Activated CD8-positive, alpha-beta memory T cell treated with anti-CD3 and anti-CD28 coated beads, Interleukin-2, amount 10 ng/mL, durations not matched to agents 7 days and 5 days (primary cell): ENCODE measurements at places on chromosomes 4 and X. TPM values are rescaled to one million over a fixed set of nuclear protein-coding genes. Genes with fewer than 3 reads are reported as not detected.

The CENPVL1 gene
- total RNA-seq: not detected

The DOCK11 gene
- 57.1 TPM for total RNA-seq

The SPACA5 gene
- total RNA-seq: not detected

The KIAA0232 gene
- 19.8 TPM for total RNA-seq

The KLHL34 gene
- total RNA-seq: 0.15 TPM

The CLCN4 gene
- 0.16 TPM for total RNA-seq

The HSFX2 gene
- total RNA-seq: 0.53 TPM

The COQ2 gene
- total RNA-seq: 20.6 TPM

The CENPVL3 gene
- not detected for total RNA-seq

The SPANXD gene
- total RNA-seq: not detected

The GRIA2 gene
- total RNA-seq: not detected

The TBX22 gene
- not detected for total RNA-seq

The PFKFB1 gene
- total RNA-seq: 0.77 TPM

- no peak for DNase-seq
These were observed 19.8 kb downstream of the TMLHE start for GRCh38 chrX:155592981-155593380.

GRCh38 chrX:56089376-56089775, 142.8 kb upstream of the KLF8 start:
- no peak for DNase-seq

DNA sequence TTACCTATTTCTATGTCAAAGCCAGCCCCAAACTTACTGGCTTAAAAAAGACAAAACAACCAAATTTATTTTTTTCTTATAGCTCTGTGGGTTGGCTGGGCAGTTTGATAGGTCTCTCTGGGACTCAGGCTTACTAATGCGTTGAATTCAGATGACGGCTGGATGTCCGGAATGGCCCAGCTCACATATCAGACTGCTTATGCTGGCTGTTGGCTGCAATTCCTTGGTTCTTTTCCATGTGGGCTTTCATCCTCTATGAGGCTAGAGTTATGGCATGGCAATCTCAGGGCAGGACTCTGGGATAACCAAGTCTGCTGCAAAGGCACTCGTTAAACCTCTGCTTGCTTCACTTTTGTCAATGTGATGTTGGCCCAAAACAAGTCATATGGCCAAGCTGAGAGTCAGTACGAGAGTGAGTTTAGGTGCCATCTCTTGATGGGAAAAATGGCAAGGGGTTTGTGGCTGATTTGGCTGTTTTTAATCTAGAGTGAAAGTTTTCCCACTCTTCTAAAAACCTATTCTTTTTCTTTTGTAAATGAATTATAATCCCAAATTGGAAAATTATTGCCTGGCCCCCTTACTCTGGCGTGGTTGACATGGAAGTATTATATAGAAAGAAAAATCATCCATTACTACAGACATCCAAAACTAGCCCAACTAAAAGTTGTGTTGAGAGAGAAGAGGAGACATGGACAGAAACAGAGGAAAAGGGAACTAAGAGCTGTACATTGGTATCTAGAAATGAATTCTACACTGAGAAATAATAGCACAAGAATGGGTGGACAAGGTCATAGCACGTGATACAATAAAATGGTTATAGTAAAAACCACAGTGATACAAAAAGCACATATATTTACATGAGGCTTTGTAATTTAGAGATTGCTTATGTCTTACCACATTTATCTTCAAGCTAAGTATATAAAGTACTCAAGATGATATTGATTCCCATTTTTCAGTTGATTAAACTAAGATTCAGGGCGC, 6.6 kb downstream of the PRIMPOL start:
- DNase-seq: no peak

GRCh38 chr4:124037236-124037635, 640.6 kb downstream of the SPRY1 start:
- no peak for DNase-seq

DNA sequence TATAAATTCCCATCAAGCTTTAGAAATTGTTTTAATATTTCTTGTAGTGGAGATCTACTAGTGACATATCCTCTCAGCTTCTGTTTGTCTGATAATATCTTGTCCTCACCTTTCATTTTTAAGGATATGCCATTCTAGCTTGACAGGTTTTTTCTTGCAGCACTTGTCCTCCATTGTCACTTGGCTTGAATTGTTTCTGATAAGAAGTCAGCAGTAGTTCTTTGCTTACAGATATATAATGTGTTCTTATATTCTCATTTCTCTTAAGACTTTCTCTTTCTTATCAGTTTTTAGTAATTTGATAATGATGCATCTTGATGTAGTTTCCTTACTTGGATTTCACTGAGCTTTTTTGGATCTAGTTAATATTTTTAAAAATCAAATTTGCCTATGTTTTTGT, 120.6 kb upstream of the NUDT6 start:
- DNase-seq: no peak

GRCh38 chrX:107755721-107756120, 19.9 kb downstream of the TSC22D3 start:
- DNase-seq: no peak

DNA sequence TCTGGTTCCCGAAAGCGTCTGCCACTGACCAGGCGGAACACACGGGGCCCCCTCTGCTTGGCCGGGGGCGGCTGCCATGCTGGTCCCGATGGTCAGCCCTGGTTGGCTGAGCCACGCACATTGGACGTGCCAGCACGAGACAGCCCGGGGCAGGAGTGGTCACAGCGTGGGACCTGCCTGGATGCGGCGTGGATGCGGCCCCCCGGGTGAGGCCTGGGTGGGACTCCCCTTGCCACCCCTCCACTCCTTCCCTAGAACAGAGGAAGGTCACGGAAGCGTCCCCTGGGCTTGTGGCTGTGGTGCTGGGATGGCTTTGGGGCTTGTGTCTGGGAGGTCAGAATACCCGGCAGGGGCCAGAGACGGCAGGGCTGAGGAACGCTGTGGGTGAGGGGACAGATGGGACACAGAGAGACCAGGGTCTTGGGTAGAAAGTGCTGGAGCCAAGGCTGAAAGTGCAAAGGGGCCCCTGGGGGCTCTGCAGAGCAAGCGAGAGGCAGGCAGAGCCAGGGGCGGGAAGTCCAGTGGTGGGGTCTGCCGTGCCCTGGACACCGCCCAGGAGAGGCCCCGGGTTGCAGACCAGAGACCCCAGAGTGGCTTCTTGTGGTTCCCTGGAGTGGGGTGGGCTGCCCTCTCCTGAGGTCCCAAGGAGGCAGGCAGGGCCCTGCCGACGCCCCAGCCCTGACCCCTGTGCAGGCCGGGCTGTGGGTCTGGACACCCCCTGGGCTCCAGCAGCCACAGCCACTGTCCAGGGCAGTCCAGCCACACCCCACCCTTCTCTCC, 8.6 kb upstream of the CPLX1 start:
- no peak for DNase-seq

- DNase-seq: no peak
These were observed 8.2 kb downstream of the PAPSS1 start for GRCh38 chr4:107711831-107712230.

GRCh38 chrX:1483843-1484637, 31.3 kb upstream of the ASMTL start:
- DNase-seq: peak; percentile 40

DNA sequence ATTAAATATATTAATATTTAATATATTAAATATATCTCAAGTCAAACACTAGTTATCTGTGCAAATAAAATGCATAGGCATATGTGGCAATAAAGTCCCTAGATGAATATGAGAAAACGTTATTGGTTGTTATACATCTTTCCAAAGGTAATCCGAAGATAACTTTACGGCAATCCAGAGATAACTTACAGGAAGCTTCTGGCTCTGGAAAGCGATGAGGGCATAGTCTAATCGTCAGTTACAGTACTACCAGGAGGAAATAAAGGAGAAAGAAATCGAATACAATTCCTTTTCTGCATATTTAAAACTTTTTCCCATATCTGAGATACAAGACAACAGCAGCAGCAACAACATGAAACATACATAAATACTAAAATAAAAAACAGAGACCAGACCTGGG, 35.3 kb downstream of the CNOT6L start:
- DNase-seq: no peak

DNA sequence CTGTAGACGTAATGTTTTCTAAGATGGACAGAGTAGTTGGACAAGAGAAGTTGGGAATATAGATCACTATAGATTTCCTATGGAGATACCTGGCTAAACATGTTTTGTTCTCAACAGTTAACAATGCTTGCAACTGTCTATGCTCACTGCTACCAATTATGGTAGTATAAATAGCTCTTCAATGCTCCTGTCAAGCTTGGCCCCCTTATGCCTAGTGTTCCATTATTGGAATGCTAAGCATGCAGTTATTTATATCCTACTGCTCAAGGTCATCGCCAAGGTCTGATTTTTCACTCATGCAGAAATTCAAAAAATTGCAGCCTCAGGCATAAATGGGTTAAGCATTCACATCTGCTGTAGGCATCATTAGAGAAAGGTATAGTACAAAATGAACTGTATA, 519.0 kb downstream of the IL15 start:
- DNase-seq: no peak

- no peak for DNase-seq
These were observed 54.6 kb downstream of the FRMPD3 start for GRCh38 chrX:107504006-107504405.

GRCh38 chr4:76197031-76197743, 16.4 kb downstream of the SCARB2 start:
- no peak for DNase-seq

- no peak for DNase-seq
These were observed 7.3 kb downstream of the RBBP7 start for GRCh38 chrX:16862829-16863228.

GRCh38 chr4:55242506-55242905, 103.5 kb upstream of the SRD5A3 start:
- DNase-seq: no peak

GRCh38 chr4:7147261-7147660, 45.1 kb upstream of the SORCS2 start:
- DNase-seq: no peak

- DNase-seq: no peak
These were observed 1.1 kb upstream of the STX18 start for GRCh38 chr4:4542774-4543485.

DNA sequence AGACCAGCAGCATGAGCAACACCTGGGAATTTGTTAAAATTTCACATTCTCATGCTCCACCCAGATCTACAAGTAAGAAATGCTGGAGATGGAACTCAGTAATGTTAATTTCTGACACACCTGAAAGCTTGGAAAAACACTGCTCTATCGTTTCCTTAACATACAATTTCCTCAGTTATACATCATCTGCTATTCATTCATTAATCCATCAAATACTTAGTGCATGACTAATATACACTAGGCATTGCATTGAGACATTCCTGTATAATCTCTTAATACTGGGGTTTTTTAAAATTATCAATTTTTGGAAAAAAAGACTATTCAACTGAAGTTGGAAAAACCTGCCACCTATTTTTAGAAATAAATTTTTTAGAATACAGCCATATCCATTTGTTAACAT, 106.1 kb downstream of the CHM start:
- no peak for DNase-seq

GRCh38 chrX:116031331-116031730, 139.2 kb upstream of the AGTR2 start:
- no peak for DNase-seq

GRCh38 chr4:79455216-79455615, 47.2 kb upstream of the GK2 start:
- DNase-seq: no peak

DNA sequence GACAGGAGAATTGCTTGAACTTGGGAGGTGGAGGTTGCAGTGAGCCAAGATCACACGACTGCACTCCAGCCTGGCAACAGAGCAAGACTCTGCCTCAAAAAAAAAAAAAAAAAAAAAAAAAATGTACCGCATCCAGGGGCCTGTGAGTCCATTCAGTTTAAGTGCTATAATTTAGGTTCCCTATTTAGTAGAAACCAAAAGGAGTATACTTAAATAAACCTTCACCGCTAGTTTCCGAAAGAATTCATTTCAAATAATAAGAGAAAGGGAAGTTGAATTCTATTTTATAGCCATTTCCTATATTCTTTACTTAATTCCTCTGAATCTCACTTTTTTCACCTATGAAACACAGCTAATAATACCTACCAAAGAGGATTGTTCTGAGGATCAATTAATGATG, 20.8 kb upstream of the LRBA start:
- no peak for DNase-seq

GRCh38 chrX:104270916-104271512, 16.3 kb upstream of the ESX1 start:
- peak; percentile 40 for DNase-seq

DNA sequence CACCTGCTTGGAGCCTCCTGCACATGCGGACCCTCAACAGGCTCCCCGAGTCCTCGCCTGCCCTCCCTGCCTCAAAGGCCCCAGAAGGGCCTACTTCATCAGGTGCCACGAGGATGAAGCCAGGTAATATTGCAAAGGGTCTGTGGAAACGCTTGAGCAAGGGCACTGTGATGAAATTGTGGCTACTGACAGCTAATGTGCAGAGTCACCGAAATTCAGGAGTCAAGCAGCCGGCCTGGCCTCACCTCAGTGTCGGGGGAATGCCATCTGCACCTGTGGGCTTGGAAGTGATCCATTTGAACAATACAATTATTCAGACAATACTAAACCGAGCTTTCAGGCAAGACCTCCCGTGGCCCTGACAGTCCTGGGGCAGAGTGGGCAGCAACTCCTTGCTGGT, 3.1 kb upstream of the FGFR3 start:
- DNase-seq: no peak
